Stimulated activated CD8-positive, alpha-beta memory T cell treated with anti-CD3 and anti-CD28 coated beads, Interleukin-7, amount 100 ng/mL, for 1 hour (primary cell): ENCODE measurements at places on chromosomes 16 and 17.
A peak's percentile ranks its signal among the peaks of the same experiment; 100 is the strongest.

DNA sequence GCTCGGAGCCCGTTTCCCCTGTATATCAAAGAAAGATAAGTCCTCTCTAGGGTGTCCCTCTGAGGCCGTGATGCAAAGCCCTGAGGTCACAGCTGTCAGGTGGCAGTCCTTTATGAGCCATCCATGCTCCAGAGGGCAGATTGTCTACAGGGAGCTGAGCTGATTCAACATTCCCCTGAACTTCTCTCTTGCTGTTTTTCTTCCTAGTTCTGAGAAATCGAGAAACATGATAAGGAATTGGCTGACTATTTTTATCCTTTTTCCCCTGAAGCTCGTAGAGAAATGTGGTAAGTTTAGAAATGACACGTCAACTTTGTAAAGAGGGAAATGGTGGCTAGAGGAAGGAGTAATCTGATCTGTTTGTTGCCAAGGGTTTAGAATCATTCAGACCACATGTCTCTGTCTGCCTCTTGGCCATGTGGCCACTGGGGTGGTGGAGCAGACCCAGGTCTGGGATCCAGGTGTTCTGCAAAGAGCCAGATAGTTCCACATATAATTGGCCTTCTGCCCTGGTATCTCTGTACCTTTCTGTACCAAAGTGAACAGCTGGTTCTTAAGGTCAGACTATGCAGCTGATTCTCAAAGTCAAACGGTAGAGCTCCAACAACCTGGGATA, 3.5 kb downstream of the CTNS start:
- no peak for DNase-seq

GRCh38 chr16:64238571-64238970, 883.3 kb downstream of the CDH11 start:
- DNase-seq, result no peak

DNA sequence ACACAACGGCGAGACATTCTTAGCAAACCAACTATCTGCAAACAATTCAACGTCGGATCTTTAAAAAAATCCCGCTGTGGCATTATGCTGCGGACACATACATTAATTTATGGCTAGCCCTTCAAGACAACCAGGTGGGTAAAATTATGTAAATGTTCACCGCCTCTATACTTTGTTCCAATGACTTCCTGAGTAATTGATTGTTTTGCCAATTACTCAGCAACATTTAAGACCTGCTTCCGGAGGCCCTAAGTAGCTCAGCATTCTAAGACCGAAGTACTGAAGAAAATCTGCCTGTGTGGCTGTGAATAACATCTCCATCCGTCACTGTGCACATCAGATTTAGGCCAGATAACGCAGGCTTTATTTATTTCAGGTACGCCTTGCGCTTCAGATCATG, 23.3 kb downstream of the QPRT start:
- no peak for DNase-seq

DNA sequence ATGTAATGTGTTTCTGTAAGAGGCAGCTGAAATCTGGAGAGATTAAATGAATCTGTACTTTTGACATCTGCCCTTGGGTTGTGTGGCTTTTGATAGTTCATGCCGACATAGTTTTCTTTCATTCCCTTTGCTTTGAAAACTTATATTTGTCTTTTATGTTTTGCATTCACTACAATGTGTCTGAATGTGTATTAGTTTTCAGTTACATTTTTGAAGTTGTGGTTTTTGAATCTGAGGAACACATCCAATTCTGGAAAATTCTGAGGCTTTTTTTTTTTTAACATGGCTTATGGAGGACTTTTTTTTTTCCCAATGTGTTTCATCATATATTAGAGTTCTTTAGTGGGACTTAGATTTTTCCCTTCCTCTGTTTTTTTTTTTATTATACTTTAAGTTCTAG, 683.7 kb upstream of the SOX9 start:
- DNase-seq, result no peak

DNA sequence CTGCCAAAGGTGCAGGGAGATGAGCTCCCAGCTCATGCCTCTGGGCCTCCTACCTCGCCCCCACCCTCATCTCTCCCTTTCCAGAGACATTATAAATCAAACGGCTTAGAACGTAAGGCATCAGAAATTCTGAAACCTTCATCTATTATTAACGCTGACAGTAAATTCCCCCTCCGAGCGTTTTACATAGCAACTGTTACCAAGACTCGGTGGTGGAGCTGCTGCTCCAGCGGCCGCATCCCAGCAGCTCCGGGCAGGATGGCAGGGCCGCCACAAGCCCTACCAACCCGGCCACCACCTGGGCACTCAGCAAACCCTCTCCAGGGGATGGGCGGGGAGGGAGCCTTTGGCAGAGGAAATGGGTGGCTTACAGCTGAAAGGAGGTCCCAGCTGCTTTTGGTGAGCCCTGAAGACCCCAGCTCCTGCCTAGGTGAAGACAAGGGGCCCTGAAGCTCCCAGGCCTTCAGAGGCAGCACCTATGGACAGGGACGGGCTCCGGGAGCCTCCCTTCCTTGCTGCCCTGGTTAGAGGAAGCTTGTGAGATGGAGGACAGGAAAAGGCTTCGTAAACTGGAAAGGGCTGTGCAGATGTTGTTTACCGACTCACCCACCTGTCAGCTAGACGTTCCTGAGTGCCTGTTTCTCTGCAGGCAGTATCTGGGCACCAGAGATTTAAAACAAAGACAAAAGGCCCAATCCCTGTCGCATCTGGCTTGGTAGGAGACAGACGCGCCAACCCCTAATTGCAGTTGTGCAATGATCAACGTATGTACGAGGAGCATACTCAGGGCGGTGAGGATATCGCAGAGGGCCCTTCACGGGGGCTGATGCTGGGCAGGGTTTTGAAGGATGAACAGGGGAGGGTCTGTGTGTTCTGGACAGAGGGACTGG, 76.9 kb downstream of the RAI1 start:
- DNase-seq, result no peak

DNA sequence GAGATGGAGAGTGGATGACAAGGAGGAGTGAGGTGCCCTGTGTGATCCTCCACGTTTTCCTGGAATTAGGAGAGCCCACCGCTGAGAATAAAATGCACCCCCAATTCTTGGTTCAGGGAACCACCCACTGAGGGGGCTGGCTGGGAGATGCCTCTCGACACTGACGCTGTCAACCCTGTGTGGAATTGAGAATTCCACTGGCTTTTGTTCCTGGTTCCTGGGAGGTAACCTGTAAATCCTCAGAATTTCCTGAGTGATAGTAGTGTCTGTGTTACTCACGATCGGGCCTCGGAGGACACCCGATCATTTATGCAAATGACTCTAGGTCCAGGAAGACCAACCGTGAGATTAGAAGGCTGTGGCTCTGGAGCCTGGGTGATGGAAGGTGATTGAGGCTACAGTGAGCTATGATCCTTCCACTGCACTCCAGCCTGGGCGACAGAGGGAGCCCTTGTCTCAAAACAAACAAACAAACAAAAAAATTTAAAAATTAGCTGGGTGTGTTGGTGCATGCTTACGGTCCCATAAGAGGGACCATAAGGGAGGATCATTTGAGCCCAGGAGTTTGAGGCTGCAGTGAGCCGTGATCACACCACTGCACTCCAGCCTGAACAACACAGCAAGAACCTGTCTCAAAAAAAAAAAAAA, 11.7 kb upstream of the PRPSAP1 start:
- DNase-seq, result no peak

GRCh38 chr16:67562526-67562917, at the start of gene CTCF:
Gene CTCF, plus strand, starts transcription at chr16:67562526. Its CDS starts 48,307 bp downstream, at chr16:67610833.
- DNase-seq, result peak; percentile 57

DNA sequence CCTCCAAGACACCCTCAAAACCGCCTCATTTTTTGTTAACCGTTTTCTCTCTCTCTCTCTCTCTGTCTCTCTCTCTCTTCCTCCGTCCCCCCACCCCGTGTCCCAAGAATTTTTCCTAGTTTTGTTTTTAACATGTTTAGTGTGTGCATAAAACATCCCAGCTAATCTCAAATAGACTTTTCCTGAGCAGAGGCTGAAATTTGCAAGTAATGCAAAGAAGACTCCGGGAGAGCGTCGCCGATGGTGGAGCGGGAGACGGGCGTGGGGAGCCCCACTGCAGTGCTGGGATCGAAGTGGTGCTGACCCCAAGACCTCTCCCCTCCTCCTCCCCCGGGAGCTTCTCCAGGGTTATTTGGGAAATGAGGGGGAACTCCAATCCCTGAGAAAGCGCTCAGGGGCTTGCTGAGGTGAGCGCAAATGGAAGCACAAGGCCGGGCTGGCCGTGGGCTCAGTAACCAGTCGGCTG, 4.7 kb upstream of the DLX4 start:
- no peak for DNase-seq

DNA sequence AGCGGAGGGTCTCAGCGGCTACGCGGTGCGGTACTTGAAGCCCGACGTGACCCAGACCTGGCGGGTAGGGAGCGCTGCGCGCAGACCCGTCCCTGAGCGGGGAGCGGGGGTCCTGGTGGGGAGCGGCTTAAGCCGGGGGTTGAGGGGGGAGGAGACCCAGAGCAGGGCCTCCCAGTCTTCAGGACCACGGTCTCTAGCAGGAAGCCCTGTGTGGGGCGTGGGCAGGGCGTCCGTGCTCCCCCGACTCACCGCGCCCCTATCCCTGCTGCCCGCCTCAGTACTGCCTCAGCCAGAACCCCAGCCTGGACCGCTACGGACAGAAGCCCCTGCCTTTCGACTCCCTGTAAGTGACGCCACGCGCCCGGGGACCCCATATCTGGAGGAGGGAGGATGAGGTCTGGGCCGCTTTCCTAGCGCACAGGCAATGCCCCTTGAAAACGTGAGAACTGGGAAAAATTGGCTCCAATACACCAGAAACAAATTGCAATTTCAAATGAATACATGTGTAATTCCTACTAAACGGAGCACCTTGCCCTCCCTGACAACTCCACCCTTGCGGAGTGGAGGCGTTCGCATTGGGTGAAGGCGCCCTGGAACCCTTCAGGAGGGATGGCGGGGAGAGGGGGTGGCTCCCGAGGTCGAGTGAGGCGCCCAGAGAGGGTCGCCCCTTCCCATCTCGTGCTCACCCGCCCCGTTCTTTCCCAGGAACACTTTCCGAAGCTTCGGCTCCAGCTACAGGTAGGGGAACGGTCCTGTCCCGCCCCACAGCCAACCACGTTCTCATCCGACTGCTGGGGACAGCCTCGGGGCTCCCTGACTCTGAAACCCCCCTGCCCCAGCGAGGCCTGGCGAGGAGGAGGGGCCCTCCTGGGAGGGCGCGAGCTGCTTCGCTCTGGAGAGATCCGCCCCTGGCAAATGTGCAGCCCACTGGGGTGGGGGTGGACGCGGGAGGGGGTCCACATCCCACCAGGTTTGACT, 14.6 kb upstream of the CNGB1 start:
- DNase-seq, result no peak

- DNase-seq, result no peak
These were observed 242.4 kb upstream of the SALL1 start for GRCh38 chr16:51393381-51394005.

DNA sequence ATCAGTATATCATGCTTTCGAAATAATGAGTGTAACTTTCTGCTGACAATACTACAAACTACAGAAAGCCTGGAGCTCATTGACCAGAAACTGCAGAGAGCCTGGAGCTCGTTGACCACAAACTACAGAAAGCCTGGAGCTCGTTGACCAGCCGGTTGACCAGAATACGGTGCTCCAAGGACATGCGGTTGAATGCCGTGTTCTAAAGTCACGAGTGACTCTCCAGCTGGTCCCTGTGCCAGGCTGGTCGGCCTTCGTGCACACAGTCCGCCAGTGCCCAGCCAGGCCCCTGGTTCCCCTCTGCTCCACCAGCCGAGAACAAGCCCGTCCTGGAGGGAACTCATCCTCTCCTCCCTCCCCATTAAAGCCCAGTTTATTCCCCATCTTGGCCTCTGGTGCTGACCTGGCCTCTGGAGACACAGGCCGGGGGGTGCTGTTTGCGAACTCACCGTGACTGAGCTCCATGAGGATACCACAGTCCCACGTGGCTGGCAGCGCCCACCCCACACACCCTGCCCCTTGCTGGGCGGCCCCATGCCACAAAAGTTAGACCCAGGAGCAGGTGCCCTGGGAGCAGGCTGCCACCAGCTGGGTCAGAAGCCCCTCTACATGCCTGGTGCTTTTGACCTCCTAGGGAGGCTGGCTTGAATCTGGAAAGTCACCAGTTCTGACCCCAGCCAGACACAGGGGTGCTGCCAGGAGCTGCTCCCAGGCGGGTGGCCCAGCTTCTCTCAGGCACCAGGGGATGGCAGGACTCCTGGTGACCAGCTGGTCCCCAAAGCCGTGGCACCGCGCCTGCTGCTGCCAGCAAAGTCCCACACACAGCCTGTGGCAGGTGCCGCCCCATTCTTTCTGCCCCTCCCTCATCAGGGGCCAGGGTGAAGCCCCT, 15.5 kb upstream of the CDH15 start:
- no peak for DNase-seq

DNA sequence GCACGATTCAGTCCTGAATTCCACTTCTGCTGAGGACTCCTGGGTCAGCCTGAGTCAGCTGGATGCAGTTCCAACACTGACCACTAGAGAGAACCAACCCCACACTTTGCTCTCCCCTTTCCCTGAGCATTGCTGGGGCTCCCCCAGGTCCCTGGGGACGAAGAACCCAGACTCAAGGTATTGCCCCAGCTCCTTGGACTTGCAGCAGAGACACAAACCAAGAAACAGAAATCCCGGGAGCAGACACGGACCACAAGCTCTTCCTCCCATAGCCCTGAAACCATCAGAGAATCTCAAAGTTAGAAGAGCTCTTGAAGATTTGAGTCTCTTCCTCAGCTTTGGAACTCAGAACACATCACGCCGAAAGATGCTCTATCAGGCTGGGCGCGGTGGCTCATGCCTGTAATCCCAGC, 678 bp upstream of the GH1 start:
- DNase-seq, result peak; percentile 55
